Naive B cell (primary cell): ENCODE measurements at places on chromosomes 4 and X.
A peak's percentile ranks its signal among the peaks of the same experiment; 100 is the strongest.

GRCh38 chrX:132331000-132331399 lies 111.8 kb upstream of the RAP2C start:
- DNase-seq: no peak

GRCh38 chr4:154231806-154232478 lies 259.7 kb downstream of the DCHS2 start:
- DNase-seq: no peak

DNA sequence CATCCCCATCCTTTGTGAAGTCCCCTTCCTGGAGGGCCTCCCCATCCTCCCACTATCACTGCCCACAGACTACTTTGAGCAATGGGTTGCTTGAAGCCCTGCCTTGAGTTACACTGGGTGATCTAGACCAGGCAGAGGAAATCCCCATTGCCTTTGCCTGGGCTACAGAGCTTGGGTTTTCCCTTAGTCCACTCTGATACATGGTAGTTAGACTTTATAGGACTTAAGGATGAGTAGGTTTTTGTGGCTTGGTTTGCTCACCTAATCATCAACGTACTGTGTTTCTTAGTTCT lies 56.6 kb downstream of the TMEM131L start:
- DNase-seq: no peak

DNA sequence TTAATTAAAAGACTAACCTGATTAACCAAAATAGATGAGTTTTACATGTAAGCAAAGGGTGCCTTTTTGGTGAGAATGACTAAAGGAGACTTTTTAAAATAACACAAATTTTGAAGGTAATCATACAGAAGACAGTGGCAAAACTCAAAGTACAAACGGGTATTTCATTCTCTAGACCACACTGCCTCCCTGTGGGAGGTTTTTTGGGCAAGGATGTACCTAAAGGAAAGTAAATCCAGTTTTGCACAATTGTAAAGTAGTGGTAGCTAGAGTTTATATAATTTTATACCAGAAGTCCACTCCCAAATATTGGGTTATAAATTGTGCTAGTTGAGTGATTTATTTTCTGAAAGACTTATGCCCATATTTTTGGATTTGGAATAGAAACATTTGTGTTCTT lies 201.0 kb downstream of the PAPSS1 start:
- DNase-seq: no peak

- DNase-seq: no peak
These were observed 24.5 kb upstream of the VEGFC start for GRCh38 chr4:176817204-176817603.

GRCh38 chr4:117770269-117771102 lies 263.8 kb upstream of the NDST3 start:
- DNase-seq: no peak

- DNase-seq: no peak
These were observed 9.3 kb upstream of the DCK start for GRCh38 chr4:70984106-70984505.

GRCh38 chr4:60450054-60450453 lies 750.1 kb upstream of the ADGRL3 start:
- DNase-seq: no peak

DNA sequence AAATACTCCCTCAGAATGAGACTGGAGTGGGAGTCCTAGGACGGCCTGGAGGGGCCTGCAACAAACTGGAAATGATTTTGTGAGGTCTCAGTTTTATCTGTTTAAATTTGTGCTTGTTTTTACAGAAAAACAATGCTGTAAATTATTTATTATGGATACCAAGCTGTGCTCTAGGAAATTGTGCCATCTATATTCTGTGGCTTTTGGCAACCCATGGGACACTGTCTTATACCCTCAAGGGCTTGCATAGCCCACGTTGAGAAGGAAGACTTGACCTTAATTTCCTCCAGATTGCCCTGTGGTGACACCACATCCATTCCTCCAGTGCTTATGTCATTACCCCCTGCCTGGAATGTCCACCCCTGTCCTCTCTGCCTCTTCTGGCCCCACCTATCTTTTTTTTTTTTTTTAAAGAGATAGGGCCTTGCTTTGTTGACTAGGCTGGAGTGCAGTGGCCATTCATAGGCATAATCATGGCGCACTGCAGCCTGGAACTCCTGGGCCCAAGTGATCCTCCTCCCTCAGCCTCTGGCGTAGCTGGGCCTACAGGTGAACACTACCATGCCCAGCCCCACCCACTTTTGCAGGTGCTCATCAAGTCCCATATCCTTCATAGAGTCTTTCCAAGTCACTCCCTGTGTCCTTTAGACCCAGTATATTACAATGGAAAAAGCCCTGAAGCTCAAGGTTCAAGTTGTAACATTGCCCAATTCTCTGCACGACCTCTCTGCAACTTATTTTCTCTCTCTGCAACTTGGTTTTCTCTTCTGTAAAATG lies 77.4 kb downstream of the HPRT1 start:
- no peak for DNase-seq

DNA sequence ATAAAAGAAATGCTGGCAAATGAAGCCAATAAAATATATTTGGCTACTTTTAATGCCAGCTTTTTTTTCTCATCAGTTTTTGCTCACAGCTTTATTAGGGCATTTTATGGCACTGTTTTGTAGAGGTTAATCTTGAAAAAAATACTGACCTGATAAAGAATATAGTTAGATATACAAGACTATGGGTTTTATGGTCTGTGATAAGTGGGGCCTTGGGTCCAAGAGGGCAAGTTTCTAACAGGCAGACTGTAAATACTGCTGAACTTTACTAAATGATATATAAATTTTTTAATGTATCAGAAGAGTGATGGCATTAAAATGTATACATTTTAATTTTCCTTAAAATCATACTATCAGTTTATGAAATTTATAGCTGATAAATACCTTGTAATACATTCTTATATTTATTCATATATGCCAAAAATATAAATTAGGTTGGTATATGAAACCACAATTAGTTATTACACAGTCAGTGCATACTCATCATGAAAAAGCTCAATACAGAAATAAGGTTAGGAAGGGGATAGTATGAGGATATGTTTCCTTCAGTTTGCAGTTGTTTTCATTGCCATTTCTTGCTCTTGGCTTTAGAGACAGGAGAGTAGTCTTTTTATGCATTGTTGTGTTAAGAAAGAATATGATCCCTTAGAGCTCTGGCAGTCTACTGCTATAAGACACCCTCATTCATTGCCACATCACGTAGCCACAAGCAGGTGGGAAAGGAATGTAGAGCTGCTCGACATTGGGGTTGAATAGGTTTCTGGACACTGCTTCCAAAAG lies 146.6 kb downstream of the TLL1 start:
- DNase-seq: no peak

GRCh38 chrX:20128670-20129069 lies 12.0 kb upstream of the MAP7D2 start:
- no peak for DNase-seq

GRCh38 chrX:43868791-43869190 lies 13.5 kb downstream of the MAOB start:
- no peak for DNase-seq

DNA sequence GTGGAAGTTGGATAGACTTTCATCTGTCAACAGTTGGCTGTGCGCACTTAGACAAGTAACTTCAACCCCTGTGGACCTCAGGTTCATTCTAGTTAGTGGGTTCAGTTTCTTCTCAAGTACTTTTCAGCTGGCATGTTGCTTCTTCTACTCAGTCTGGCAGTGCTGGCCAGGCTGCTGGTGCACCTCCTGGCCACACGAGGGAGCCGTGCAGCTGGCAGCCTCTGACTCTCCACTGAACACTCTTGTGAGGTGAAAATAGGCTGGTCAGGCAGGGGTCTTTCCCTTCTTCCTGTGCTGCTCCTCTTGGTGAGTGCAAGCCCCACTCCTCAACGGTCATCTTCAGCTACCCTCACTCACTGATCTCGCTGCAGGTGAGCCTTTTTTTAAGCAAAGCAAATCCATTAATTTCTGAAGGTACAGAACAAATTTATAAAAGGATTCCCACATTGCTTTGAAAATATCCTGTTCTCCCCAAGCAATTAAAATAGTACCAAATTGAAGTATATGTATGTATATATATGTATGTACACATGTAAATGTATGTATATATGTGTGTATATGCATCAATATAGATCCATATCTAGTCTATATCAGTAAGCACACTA lies 30.6 kb downstream of the LONRF3 start:
- peak; percentile 35 for DNase-seq

GRCh38 chrX:39814391-39814790 lies 283.4 kb downstream of the BCOR start:
- no peak for DNase-seq

DNA sequence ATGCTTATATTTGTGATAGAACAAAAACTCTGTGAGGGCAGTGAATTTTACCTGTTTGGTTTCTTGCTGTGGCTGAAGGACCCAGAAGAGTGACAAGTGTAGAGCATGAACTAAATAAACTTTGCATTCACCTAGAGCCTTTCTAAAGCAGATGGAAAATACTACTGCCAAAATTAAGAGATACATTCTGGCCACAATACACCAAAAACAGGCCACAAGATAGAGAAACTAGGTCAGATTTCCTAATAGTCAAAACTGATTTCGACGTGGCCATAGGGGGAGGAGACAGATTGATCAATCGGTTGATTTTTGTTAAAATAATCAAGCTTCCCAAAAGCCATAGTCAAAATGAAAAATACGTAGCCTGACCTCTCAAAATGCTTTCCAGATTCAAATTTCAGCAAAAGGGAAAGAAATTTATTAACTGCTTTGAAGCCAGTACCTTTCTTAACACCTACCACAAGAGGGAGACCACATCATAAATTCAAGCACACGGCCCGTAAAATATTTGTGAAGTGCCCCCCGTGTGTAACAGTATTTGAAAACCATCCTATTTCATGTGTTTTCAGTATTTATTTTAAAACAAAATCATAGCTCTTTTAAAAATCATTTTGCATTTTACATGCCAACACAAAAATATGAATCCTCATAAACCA lies 132.4 kb downstream of the CORIN start:
- DNase-seq: no peak

GRCh38 chrX:20427173-20427770 lies 160.6 kb upstream of the RPS6KA3 start:
- DNase-seq: no peak

GRCh38 chr4:111011458-111011857 lies 388.6 kb upstream of the PITX2 start:
- no peak for DNase-seq

- DNase-seq: no peak
These were observed 212.8 kb downstream of the HS6ST2 start for GRCh38 chrX:132745593-132745992.

- DNase-seq: no peak
These were observed 445.5 kb upstream of the SPANXN1 start for GRCh38 chrX:144801786-144802185.

DNA sequence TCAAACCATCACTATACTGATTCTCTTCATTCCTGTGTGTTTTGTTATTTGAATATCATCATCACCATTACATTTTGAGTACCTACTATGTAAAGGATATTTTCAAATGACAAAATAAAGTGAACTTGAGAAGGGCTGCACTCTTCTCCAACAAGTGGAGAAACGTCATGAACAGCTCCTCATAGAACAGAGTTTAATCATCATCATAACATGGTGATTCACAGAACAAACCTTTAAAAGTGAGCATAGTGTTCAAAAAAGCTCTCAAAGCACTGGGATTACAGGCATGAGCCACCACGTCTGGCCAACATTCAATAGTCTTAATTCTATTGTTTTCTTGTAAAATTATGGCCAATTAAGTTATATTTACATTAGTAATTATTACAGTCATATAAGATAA lies 993.9 kb downstream of the PDHA2 start:
- DNase-seq: no peak

GRCh38 chr4:184506527-184507121 lies 32.3 kb upstream of the IRF2 start:
- DNase-seq: peak; percentile 76

GRCh38 chr4:38698176-38698575 lies 34.2 kb downstream of the KLF3 start:
- no peak for DNase-seq

DNA sequence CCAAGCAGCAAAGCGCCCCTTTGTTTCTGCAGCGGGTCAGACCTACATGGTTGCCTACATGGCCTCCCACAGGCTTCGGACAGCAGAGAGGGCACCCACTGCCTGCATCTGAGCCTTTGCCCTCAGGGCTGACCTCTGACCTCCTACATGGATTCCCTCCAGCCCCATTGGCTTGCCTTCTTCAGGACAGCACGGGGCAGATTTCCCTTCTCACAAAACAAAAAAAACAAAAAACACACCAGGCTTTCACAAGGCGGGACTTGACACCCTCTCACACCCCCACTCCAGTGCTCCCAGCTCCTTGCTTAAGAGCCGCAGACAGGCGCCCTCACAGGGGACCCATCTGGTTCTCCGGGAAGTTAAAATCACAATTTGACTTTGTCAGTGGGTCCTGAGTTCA lies 32.9 kb downstream of the ZFYVE28 start:
- DNase-seq: no peak

DNA sequence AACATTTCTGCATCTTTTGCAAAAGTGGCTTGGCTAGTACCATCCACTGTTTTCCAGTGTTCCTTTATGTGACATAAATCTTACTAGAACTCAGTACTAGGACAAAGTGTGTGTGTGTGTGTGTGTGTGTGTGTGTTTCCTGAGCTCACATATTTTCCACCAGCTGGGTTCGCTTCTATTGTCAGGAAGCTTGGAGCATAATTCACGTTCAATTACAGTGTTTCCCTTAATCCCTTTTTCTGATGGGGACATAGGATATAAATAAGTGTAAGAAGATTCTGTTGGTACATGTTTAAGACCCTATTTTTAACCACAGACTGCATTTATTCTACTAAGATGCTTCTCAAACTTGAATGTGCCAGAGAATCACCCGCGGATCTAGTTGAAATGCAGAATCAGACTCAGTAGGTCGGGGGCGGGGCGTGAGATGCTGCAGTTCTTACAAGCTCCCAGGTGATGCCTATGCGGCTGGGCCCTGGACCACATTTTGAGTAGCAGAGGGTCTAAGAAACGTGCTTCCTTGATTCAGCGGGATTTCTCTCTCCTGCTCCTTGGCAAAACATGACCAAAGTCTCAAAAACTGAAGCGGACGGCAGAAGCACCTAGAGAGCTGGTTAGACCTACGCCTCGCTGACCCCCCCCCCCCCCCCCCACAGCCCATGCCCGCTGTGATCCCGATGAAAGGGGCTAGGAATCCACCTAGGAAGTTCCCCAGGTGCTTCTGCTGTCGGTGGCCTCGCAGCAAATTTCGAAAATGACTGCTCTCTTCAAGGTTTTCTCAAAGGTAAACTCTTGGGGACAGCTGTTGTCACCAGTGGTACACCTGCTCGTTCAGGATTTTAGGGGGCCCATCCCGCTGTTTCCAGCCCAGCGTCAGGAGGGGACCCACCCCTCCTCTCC lies 797 bp downstream of the CD99L2 start:
- peak; percentile 10 for DNase-seq

DNA sequence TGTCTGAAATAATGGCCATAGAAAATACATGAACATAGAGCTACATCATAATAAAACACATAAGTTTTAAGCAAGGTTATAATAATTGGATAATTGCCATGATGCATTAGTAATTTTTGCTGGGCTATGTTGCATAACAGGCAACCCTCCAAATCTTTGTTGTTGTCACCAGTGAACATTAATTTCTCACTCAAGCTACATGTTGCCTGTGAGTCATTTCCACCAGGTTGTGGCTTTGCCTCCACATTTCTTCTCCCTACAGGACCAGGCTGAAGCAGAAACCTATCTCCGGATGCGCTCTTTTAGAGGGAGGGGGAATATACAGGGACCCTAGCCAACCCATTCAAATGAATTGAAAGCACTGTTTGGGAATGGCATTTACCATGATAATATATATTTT lies 347.7 kb downstream of the GABRG1 start:
- no peak for DNase-seq

- DNase-seq: no peak
These were observed 35.3 kb upstream of the NDUFC1 start for GRCh38 chr4:139337612-139338011.

GRCh38 chrX:47707031-47707780 lies 48.2 kb upstream of the UXT start:
- no peak for DNase-seq
